ENCODE measurements at places on chromosomes 2 and 18. TPM values are rescaled to one million over a fixed set of nuclear protein-coding genes. Genes with fewer than 3 reads are reported as not detected.

The IL36G gene
- total RNA-seq = not detected

DNA sequence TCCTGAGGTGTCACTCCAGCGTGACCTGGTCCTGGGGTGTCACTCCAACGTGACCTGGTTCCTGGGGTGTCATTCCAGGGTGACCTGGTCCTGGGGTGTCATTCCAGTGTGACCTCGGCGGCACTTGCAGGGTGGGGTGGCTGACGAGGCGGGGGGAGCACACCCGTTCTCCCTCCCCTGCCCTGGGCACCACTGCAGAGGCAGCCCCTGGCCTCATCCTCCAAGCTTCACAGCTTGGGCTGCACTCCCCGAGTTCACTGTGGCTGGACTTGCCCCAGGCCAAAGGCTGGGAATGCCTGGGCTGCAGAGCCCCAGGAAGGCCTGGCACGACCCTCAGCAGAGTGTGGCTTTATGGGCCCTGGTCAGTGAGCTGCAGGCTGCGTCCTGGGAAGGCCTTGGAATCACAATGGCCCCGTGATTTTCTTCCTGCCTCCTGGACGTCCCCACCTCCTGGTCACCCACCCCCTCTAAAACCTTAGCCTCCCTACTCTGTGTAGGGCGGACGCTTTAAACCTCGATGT, 88.3 kb downstream of the NFATC1 start:
- no peak for DNase-seq

- no peak for DNase-seq
These were observed 22.3 kb downstream of the PXDN start for GRCh38 chr2:1721706-1722646.

DNA sequence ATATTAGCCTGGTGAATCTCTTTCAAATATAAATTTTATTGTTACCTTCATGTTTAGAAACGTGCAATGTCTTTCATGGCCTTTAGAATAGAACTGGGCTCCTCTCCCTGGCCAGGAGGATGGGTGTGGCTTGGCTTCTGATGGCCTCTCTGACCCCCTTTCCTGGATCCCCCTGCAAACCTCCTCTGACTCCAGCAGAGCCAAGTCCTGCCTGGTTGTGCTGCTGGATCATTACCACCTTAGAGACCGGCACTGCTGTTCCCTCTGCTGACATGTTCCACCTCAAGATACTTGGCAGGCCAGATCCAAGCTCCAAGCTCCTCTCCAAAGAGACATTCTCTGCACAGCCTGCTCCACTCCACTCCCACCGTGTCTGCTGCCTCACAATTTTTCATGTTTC, 823.8 kb upstream of the HS6ST1 start:
- no peak for DNase-seq
